ENCODE measurements at places on chromosomes 1 and 21. TPM values are rescaled to one million over a fixed set of nuclear protein-coding genes. Genes with fewer than 3 reads are reported as not detected.

RYR2 gene
- total RNA-seq: not detected

PDIK1L gene
- total RNA-seq: 3.4 TPM

CACNA1S gene
- not detected for total RNA-seq

FMO5 gene
- total RNA-seq: 1.9 TPM

SLC6A17 gene
- total RNA-seq: 0.09 TPM

C1orf94 gene
- not detected for total RNA-seq

YIPF1 gene
- 17.0 TPM for total RNA-seq

PTGER3 gene
- total RNA-seq: 0.47 TPM

PGLYRP4 gene
- total RNA-seq: not detected

RRP15 gene
- 4.1 TPM for total RNA-seq

NTNG1 gene
- 18.3 TPM for total RNA-seq

TXLNA gene
- 60.1 TPM for total RNA-seq

ANGPTL7 gene
- 0.79 TPM for total RNA-seq

ZDHHC18 gene
- total RNA-seq: 2.8 TPM

ACTA1 gene
- total RNA-seq: not detected

E2F2 gene
- not detected for total RNA-seq

KCNE2 gene
- total RNA-seq: not detected

TSPEAR gene
- total RNA-seq: not detected

SLAMF7 gene
- total RNA-seq: not detected

ZNF697 gene
- 7.6 TPM for total RNA-seq

TMEM52 gene
- 0.32 TPM for total RNA-seq

LRRN2 gene
- 0.34 TPM for total RNA-seq

MYBPH gene
- total RNA-seq: 0.26 TPM

SASS6 gene
- total RNA-seq: 0.79 TPM

ERICH3 gene
- under 0.01 TPM for total RNA-seq

KPRP gene
- not detected for total RNA-seq

GSTM5 gene
- 13.4 TPM for total RNA-seq

KANK4 gene
- total RNA-seq: under 0.01 TPM

PER3 gene
- total RNA-seq: 7.0 TPM

NTRK1 gene
- total RNA-seq: 0.16 TPM

IQCC gene
- total RNA-seq: 1.6 TPM

KRTAP10-12 gene
- not detected for total RNA-seq

OR2M3 gene
- not detected for total RNA-seq

SYNC gene
- 108 TPM for total RNA-seq

FMOD gene
- 3.6 TPM for total RNA-seq

OTUD3 gene
- total RNA-seq: 4.8 TPM

HHAT gene
- total RNA-seq: 4.0 TPM

SPATA45 gene
- total RNA-seq: not detected

TNFRSF1B gene
- total RNA-seq: 3.3 TPM

VASH2 gene
- total RNA-seq: 1.1 TPM

RER1 gene
- total RNA-seq: 73.9 TPM

PRRX1 gene
- total RNA-seq: 134 TPM

RAB7B gene
- 13.6 TPM for total RNA-seq

TFAP2E gene
- total RNA-seq: 0.16 TPM
